Activated T-helper 17 cell treated with anti-CD3 and anti-CD28 coated beads, Interleukin-2, amount 50 U/mL, for 72 hours (primary cell): ENCODE measurements at places on chromosomes 13 and 19.

GRCh38 chr19:48368936-48369335 lies 4.8 kb downstream of the SYNGR4 start:
- H3K4me3 ChIP-seq: no peak overlapping the region
- H3K4me1 ChIP-seq: no peaks in the 10 kb centered on the region
- peaks cover 3% of the 10 kb centered on the region for H3K36me3 ChIP-seq
- H3K27me3 ChIP-seq: no peaks in the 10 kb centered on the region
- no peak for ATAC-seq

DNA sequence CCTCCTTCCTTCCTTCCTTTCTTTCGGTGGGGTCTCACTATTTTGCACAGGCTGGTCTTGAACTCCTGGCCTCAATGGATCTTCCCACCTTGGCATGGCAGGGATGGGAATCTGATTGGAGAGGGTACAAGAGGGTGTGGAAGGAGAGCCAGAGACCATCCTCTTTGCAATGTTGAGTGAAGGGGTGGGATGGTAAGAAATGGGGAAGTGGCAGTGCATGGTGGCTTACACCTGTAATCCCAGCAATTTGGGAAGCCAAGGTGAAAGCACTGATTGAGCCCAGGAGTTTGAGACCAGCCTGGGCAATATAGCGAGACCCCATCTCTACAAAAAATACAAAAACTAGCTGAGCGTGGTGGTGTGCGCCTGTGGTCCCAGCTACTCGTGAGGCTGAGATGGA lies 5.5 kb downstream of the BLOC1S3 start:
- no peak for ATAC-seq
- no peak overlapping the region for H3K27ac ChIP-seq
- H3K4me3 ChIP-seq: no peak overlapping the region
- H3K4me1 ChIP-seq: peaks cover 22% of the 10 kb centered on the region
- peaks cover 19% of the 10 kb centered on the region for H3K36me3 ChIP-seq

- peaks cover 36% of the 10 kb centered on the region for H3K36me3 ChIP-seq
- no peaks in the 10 kb centered on the region for H3K27me3 ChIP-seq
- peak overlapping the region; percentile 84 for H3K4me3 ChIP-seq
These were observed 1.8 kb downstream of the ETHE1 start for GRCh38 chr19:43524922-43525835.

DNA sequence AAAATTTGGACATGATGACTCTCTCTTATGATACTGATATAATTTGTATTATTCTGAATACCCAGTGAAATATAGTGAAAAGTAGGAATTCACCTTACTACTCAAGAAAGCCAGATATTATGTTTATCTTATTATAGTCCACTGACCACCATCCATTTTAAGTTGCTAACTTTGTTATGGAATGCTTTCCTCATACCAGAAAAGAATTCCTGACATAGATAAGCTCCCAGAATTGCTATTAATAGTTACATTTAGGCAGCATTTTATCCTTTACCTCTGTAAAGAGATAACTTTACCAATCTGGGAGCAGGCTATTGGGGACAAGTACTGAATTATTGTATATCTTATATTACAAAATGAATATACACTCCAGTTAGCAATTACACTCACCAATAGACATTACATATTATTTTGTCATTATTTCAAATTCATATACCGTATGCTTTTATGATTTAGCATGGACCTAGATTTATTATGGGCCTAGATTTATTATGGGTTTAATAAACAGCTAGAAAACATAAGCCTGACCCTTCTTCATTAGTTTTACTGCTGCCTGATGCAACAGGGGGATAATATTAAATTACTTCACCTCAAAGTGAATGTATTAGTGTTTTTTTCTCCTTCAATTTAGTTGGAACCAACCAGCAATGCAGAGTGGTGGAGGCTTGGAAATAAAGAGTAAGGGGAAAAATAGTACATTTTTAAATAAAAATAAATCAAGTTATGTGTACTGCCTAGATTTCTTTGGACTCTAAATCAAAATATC lies 1886.1 kb downstream of the PCDH9 start:
- no peaks in the 10 kb centered on the region for H3K27me3 ChIP-seq
- ATAC-seq: no peak
- H3K27ac ChIP-seq: no peak overlapping the region
- no peaks in the 10 kb centered on the region for H3K4me1 ChIP-seq
- H3K36me3 ChIP-seq: no peaks in the 10 kb centered on the region

- peaks cover 24% of the 10 kb centered on the region for H3K36me3 ChIP-seq
- no peaks in the 10 kb centered on the region for H3K27me3 ChIP-seq
- peak overlapping the region; percentile 79 for H3K4me3 ChIP-seq
- no peak for ATAC-seq
- H3K27ac ChIP-seq: peak overlapping the region; percentile 86
These were observed 19.6 kb downstream of the GPR183 start for GRCh38 chr13:99287551-99287950.

GRCh38 chr13:64527561-64527960 lies 2702.6 kb downstream of the PCDH9 start:
- H3K4me1 ChIP-seq: no peaks in the 10 kb centered on the region
- ATAC-seq: no peak
- no peaks in the 10 kb centered on the region for H3K36me3 ChIP-seq
- no peak overlapping the region for H3K27ac ChIP-seq
